Stimulated activated CD8-positive, alpha-beta memory T cell treated with anti-CD3 and anti-CD28 coated beads, Interleukin-4, amount 100 ng/mL, for 1 hour (primary cell): ENCODE measurements at places on chromosomes 2 and 18.

GRCh38 chr18:27500531-27500930, 315.4 kb upstream of the CHST9 start:
- DNase-seq, result no peak

- no peak for DNase-seq
These were observed 133.4 kb upstream of the ITGA6 start for GRCh38 chr2:172293952-172294351.

GRCh38 chr2:57598551-57598950, 448.1 kb upstream of the VRK2 start:
- DNase-seq, result no peak

GRCh38 chr2:190678444-190679162, 29.7 kb downstream of the NAB1 start:
- no peak for DNase-seq
